ENCODE measurements at places on chromosomes 5 and 9.

DNA sequence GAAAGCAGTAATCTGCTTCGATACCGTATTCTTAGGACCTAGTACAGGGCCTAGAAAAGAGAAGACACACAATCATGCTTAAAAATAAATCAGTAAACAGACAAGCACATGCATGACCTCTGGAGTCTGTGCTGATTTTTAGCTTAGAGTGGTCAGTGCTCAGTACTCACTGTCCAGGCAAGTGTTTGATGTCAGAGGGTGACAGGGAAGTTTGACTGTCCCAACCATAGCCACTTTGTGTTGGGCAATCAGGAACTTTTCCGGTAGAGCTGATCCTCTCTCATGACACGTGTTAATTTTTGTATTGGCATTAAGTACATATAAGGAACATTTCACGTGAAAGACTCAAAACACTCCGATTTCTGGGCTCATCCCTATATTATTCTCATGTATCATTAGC lies 464.7 kb upstream of the KLF4 start:
- DNase-seq, result no peak

- DNase-seq, result no peak
Observed at GRCh38 chr5:178469975-178470759, 120.0 kb downstream of the COL23A1 start.

DNA sequence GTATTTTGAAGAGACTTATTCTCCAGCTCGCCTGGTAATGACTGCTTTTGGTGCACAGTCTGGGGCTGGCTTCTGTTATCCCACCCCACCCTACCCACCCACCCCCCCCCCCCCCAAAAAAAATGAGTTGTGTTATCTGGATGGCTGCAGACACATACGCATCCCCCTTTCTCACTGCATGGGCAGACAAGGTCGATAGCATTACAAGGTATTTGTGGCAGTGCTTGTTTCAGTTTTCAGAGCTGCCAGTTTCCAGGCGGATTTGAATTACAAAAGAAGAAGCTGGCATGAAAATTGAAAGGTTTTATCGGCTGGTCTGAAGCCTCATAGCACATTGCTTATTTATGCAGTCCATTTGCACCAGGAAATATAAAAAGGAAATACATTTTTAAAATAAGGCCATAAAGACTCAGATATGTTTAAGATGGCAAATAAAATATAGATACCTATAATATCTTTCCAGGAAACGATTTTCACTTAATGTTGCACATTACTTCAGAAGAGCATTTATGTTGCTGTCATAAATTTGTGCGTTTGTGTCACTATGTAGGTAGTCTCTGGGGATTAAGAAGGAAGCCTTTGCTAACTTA lies 85.1 kb upstream of the GRHPR start:
- DNase-seq, result no peak

- DNase-seq, result no peak
Observed at GRCh38 chr9:35349287-35349990, 140.5 kb upstream of the RUSC2 start.

DNA sequence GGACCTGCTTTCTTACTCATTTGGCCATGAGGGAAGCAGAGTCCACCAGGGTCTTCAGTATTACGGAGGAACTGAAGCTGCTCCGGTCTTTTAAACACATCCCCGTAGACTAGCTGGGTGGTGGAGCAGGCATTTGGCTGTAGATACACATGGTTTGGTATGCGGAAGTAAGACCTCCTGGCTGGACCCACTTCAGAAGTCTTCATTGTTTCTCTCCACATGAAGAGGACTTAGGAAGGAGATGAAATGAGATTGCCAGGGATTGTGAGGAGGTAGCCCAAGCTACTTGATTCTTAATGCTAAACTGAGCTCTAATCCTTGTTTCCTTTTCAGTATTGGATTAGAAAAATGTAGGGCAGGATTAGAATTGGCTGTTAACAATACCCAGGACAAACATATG lies 32.9 kb downstream of the STXBP1 start:
- no peak for DNase-seq

DNA sequence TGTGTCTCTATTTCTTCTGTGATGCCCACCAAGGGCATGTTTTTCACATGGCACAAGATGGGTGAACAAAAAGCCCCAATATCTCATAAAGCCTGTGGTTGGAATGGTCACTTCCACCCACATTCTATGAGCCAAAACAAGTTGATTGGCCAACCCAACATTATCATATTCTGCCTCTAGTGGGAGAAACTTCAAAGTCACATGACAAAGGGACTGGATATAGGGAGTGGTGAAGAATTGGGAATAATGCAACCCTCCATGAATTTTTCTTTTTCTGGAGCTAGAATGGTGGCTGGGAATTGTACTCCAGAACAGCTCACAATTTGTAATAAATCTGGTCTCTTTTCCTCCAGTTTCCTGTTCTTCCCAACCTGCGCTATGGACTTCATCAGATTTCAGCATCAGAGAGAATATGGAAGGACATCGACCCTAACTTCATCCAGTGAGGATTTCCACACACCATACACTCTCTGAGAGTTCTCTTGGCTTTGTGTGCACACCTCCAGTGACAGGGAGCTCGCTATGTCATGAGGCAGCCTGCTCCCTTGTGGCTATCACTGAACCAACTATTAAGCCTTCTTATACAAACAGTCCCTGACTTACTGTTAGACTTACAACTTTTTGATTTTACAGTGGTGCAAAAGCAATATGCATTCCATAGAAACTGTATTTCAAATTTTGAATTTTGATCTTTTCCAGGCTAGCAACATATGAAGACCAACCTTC lies 12.0 kb upstream of the B4GALT1 start:
- no peak for DNase-seq

DNA sequence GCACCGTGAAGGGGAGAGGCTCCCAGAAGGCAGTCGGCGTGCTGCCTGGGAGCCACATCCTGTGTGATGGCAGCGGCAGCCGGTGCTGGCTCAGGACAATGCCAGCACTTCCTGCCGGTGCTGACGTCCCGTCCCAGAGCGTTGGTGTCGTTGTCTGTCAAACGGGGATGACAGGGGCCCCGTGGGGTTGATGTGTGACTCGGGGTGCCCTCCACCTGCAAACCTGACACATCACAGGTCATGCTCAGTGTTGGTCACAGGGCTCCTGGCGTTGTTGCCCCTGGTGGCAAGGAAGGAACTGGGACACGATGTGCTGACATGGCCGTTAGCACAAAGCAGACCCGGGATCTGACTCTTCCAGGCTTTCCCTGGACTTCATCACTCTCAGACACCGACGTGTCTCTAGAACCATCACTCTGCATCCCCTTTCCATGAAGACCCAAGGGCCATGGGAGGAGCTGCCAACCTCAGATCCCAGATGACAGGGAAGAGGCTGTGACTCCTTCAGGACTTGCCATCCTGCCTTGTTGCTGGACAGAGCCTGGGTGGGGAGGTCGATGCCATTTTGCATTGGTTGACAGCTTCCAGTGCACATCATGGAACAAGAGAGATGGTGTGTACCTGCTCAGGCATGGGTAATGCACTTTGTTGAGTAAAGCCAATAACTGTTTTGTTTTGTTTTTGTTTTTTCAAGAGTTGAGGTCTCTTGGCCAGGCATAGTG lies 21.5 kb downstream of the PLPP7 start:
- DNase-seq, result no peak

- DNase-seq, result no peak
Observed at GRCh38 chr5:40401284-40402006, 278.3 kb upstream of the PTGER4 start.

DNA sequence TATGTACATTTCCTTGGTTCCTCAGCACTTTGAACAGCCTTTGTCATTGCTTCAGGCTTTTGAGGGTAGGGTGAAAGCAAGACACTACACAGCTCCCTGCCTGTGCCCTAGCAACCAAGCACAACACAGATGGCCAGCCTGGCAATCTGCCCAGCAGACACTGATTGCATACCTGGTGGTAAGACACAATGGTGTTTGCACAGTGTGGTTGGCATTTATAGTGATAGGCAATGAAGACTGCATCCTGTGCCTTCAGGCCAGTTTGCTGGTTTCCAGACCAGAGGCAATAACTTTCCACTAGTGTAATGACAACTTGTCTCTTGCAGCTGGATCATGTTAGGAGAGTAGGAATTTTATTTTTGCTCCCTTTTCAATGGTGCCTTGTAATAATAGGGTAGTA lies 144.5 kb upstream of the TNC start:
- DNase-seq, result peak; percentile 49

DNA sequence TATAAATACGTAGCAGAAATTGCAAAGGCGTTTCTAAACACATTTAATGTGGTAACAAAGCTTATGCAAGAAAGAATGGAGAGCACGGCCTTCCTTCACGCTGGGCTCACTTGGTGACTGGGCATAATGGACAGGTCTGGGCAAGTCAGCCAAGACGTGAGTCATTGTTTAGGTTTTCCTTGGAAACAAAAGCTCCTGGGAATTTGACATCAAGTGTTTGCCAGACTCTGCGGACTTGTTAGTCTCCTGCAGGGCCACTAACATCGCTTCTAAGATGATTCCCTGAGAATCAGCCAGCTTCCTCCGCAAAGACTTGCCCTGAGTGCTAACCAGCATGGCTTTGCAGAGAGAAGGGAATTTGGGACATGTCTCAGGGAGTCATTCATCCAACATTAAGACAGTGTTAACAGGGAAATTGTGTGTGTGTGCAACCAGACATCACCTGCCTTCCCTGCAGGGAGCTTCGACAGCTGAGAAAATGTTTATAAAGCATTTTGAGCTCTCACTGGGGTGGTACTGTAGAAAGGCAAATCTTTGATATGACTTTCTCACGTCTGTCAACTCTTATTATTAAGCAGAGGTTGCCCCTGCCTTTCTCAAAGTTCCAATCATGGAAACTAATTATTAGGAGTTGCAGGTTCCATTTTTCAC lies 182.5 kb downstream of the NTRK2 start:
- peak; percentile 82 for DNase-seq

DNA sequence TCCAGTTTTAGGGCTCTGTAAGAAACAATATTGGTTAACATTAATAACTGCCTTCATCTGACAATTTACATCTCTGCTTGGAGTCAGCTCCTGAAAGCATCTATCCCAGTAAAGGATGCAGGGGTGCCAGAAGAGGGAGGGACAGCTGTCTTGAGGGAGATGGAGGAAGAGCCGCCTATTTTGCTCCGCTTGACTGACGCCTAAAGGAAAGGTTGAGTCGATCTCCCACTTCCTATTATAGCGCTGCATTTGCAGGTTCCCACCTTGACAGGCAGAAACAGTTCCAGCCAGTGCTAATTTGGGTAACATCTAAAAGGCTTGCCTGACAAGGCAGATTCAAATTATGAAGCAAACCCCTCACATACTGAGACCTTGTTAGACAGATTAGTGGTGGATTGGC lies 374.6 kb downstream of the SPATA31D1 start:
- DNase-seq, result no peak

DNA sequence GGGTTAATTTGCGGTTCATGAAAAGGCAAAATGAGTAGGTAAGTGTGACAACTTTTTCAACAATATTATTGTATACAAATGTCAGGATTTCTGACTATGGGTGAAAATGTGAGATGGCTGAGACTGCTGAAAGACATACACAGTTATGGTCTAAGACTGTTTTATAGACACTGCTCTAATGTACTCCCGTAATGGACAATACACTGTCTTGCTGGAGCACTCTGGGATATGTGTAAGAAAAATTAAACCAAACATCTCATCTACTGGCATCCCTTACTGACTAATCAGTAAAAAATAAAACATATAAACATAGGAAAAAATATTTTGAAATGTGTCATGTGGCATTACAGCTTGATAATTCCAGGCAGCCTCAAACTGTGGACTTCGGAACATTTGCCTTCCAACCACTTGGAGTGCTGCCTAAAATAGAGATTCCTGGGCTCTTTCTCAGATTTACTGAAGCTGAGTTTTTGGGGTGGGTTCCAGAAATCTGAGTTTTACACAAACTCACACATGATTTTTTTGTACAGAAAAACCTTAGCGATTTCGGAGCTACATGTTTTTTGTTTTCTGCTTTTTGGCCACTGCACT lies 233.9 kb upstream of the TBCA start:
- DNase-seq, result peak; percentile 74

DNA sequence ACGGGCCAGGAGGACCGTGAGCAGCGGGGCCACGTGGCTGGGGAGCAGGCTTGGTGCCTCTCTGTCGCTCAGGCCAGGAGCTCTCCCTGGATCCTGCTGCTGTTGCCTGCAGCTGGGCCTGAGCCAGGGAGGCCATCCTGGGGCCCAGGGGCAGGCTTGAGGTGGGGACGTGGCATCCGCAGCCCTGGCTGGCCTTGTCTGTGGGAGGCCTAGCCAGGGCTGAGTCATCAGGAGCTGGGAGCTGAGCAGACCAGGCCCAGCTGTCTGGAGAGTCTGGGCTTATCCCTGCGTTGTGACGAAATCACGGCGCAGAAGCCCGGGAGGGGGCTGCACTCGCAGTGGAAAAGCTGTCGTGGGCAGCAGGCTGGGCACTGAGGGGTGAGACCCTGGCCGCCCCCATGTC lies 138.8 kb upstream of the COL5A1 start:
- peak; percentile 99 for DNase-seq

- DNase-seq, result no peak
Observed at GRCh38 chr5:74185599-74185998, 454.9 kb downstream of the ENC1 start.

GRCh38 chr9:121640076-121640475 lies 11.4 kb upstream of the DAB2IP start:
- DNase-seq, result peak; percentile 49

DNA sequence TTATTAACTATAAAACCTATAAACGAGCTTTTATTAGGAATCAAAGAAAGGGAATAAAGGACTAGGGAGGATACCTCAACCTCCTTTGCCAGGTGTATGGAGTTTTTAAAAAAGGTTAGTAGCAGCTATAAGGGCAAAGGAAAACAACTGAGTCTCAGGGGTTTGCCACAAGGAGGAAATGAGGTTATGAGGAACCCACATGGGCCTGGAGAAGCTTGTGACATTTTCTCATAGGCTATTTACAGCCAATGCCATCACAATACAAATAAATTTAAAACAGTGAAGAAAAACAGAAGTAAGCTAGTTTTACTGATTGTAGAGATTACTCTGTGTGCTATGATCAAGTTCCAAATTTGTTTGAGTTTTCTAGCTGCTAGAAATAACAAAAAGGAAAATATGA lies 92.6 kb downstream of the CDKN2A start:
- no peak for DNase-seq

- DNase-seq, result no peak
Observed at GRCh38 chr5:62701036-62701435, 122.4 kb downstream of the LRRC70 start.

DNA sequence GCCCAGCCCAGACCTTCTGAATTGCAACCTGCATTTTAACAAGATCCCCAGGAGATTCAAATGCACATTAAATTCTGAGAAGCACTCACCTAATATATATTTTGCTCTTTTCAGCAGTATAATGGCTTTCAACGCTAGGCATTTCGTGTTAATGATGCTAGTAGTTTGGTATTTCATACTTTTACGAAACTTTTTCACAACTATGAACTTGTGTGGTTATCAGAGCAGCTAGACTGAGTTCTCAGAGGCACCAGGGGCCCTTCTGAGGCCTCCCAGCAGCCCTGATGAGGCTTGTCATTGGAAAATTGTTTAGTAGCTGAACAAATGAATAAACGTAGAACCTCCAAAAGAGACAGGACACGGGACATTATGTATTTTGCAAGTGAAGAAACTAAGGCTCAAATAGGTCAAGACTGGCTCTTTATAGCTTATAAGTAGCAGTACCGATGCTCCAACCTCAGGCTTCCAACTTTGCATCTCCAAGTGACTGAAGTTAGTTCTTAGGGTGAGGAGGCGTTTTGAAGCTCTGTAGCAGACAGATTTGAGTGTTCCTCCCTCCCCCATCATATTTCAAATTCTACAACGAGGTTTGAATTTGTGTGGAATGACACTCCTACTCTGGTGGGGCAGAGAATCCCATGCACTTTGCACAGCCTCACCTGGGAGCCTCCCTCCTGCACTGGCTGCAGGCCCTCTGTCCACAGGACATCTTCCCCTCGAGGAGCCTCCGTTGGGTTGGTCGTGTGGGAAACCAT lies 121.1 kb upstream of the SLC25A48 start:
- DNase-seq, result no peak

GRCh38 chr5:38603691-38604090 lies 47.2 kb upstream of the LIFR start:
- no peak for DNase-seq
